ENCODE measurements at places on chromosomes 4 and X. TPM values are rescaled to one million over a fixed set of nuclear protein-coding genes. Genes with fewer than 3 reads are reported as not detected.

- no peaks in the 10 kb centered on the region for H3K27me3 ChIP-seq
- H3K36me3 ChIP-seq: no peaks in the 10 kb centered on the region
- H3K4me3 ChIP-seq: no peak overlapping the region
- H3K4me1 ChIP-seq: no peaks in the 10 kb centered on the region
- DNase-seq: no peak
- H3K27ac ChIP-seq: no peak overlapping the region
These were observed 76.5 kb upstream of the HPGD start for GRCh38 chr4:174598800-174599199.

- no peaks in the 10 kb centered on the region for H3K4me1 ChIP-seq
- no peaks in the 10 kb centered on the region for H3K36me3 ChIP-seq
- H3K27ac ChIP-seq: no peak overlapping the region
- H3K4me3 ChIP-seq: no peak overlapping the region
These were observed 53.4 kb downstream of the HMX1 start for GRCh38 chr4:8818063-8818881.

PASD1 gene
- not detected for total RNA-seq

SSX3 gene
- total RNA-seq: not detected

NLGN3 gene
- total RNA-seq: under 0.01 TPM

GRCh38 chr4:119212964-119213606 lies 572 bp downstream of the USP53 start:
- peak overlapping the region; percentile 79 for H3K4me3 ChIP-seq
- H3K4me1 ChIP-seq: no peaks in the 10 kb centered on the region
- H3K27me3 ChIP-seq: no peaks in the 10 kb centered on the region

DNA sequence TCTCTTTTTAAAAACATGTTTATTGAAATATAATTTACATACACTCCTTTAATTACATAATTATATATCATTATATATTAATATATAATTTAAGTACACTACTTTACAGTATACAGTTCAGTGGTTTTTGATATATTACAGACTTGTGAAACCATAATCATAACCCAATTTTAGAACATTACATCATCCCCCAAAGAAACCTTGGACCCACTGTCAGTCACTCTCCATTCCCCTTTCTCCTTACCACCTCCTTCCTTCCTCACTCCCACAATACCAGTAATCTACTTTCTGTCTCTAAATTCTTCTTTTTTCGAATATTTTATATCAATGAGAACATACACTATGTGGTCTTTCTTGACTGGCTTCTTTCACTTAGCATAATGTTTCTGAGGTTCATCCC lies 17.9 kb upstream of the EXOSC9 start:
- no peaks in the 10 kb centered on the region for H3K36me3 ChIP-seq
- H3K27me3 ChIP-seq: peaks cover 3% of the 10 kb centered on the region
- no peaks in the 10 kb centered on the region for H3K4me1 ChIP-seq
- H3K27ac ChIP-seq: no peak overlapping the region

CT83 gene
- not detected for total RNA-seq

DNA sequence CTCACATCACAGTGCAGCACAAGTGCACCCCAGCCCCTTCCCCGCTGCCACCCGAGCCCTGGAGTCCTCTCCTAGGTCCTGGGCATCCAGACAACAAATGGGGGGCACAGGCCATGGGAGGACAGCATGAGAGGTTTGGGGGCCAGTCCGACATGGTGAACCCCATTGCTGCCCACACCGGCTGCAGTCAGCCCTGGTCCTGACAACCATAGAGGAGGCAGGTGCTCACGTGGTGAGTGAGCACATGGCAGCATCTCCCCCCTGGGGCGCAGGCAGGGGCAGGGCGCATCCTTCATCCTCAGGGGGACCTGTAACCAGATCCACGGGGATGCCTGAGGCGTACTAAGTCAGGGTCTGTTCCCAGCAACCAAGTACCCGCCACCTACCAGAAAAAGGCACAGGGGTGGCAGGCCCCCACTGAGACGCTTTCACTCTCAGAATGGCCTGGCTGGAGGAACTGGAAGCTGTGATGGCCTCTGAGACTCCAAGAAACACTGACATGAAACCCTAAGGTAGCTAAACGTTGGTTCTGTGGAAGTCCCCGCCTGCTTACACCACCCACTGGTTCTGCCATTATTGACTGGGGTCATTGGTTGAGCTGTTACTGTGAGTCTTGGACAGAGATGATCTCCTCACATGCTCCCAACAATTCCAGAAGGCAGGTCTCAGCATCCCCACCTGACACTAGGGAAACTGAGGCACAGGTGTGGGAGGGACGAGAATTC lies 6.5 kb downstream of the ZFYVE28 start:
- no peaks in the 10 kb centered on the region for H3K36me3 ChIP-seq
- peaks cover 13% of the 10 kb centered on the region for H3K27me3 ChIP-seq
- no peak for DNase-seq

DNA sequence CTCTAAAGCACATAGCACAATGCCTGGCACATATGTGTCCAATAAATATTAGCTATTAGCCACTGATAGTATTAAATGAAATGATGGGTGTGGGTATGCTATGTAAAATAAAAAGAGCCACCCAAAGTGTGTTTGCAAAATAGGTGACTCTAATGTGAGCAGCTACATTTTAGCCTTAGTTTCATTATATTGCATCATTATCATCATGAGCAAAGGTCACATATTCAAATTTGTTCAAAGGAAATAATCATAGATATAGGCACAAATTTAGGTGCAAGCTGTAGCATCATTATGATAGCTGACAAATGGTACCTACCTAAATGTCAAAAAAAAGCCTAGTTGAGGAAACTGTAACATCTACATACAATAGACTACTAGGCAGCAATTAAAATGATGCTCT lies 373.9 kb upstream of the FGF13 start:
- no peaks in the 10 kb centered on the region for H3K27me3 ChIP-seq
- H3K4me3 ChIP-seq: no peak overlapping the region
- no peaks in the 10 kb centered on the region for H3K36me3 ChIP-seq
- H3K4me1 ChIP-seq: no peaks in the 10 kb centered on the region

GRIA2 gene
- 2.3 TPM for total RNA-seq

- no peaks in the 10 kb centered on the region for H3K4me1 ChIP-seq
- H3K27me3 ChIP-seq: no peaks in the 10 kb centered on the region
- no peak for DNase-seq
- H3K36me3 ChIP-seq: no peaks in the 10 kb centered on the region
- no peak overlapping the region for H3K27ac ChIP-seq
These were observed 93.1 kb upstream of the RBPJ start for GRCh38 chr4:26227601-26228229.

SRPK3 gene
- total RNA-seq: 1.3 TPM

DNA sequence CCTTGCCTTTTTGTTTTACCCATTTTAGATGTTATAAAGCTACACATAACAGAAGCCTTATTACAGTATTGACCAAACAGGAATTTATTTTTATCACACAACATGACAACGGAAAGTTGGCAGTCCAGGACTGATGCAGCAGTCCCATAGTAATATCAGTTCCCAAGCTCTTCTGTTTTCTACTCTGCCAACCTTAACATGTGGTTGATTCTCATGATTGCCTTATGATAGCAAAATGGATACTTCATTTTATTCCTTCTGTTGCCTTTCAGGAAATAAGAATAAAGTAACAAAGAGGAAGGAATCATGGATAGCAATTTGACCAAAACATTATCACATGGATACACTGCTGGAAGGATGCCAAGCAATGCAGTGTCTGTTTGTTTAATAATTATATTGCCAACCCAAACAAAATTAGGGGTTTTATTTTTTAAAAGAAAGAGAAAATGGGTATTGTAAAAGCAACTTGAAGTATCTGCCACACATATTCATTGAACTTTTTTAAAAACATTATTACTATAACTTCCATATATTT lies 275.7 kb downstream of the STPG2 start:
- no peaks in the 10 kb centered on the region for H3K4me1 ChIP-seq
- no peak overlapping the region for H3K4me3 ChIP-seq
- H3K36me3 ChIP-seq: no peaks in the 10 kb centered on the region
- no peak overlapping the region for H3K27ac ChIP-seq

Data from breast epithelium (tissue), 4 donors.